ENCODE measurements at places on chromosomes 7 and 10.

DNA sequence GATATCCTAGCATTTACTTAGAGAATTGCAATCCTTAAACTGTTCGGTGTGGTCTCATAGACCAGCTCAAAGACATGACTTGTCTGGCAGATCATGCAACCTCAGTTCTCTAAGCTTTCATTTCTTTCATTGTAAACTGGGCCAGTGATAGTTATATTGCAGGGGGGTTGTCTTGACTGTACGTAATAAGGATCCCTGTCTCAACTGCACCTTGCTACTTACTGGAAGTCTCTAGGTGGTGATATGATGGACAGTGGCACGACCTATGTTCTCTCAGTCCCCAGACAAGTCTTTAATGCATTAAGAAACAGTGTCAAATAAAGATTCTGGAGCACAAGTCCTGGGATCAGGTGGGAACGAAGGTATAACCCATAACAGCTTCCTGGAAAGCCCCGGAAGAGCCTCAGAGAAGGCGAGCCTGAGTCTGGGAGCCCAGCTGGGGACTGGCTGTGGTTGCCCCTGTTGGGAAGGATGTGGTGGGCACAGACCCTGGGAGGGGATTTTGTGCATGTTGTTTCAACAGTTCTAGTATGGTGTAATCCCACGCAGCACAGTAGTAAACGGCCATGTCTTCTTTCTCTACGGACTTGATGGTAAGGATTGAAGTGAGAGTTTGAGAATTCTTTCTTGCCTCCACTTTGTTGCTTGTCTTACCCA, 26.0 kb upstream of the TARP start:
- no peak for DNase-seq

DNA sequence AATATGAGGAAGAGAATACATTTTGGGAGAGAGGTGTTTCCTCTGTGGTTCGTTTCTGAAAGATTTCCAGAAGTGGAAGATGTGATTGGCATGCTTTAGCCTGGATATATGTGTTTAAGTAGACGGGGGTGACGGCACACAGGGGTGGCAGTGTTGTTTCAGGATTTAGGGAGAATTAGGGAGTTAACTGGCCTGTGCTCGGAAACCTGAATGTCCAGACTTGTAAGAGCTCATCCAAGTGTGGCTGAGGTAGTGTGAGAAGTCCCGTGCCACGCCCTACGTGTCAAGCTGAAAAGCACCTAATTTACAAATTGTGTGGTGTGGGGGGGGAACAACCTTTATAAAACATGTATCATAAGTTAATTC, 1.1 kb downstream of the RALA start:
- peak; percentile 52 for DNase-seq

DNA sequence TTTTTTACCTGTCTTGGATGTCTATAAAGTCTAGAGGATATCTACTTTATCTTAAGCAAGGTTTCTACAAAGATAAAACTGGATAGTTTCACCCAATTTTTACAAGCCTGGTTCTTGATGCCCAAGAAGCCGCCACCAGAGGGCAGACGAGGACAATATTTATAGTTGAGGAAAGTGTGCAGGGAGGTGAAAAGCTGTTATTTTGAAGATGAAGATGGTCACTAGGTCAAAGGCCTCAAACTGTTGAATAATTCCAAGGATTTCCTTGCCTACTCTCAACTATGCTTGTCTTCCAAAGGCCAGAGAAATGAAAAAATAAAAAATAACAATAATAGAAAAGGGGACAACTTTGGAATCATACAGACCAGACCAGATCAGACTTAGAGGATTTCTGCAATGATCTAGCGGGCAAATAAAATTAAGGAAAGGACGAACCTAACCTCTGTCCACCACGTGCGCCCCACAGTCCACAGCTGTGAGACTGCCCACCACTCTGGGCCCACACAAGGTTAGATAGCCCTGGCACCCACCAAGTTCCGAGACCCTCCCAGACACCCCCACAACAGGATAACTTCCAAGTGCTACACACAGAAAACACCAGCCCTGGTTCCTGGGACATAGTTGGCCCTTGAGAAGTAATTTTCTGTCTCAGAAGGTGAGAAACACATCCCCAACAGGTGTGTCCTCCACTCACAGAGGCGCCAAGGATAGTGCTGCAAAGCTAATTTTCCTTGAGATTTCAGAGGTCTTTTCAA, 2.8 kb downstream of the PKD1L1 start:
- DNase-seq: peak; percentile 78

DNA sequence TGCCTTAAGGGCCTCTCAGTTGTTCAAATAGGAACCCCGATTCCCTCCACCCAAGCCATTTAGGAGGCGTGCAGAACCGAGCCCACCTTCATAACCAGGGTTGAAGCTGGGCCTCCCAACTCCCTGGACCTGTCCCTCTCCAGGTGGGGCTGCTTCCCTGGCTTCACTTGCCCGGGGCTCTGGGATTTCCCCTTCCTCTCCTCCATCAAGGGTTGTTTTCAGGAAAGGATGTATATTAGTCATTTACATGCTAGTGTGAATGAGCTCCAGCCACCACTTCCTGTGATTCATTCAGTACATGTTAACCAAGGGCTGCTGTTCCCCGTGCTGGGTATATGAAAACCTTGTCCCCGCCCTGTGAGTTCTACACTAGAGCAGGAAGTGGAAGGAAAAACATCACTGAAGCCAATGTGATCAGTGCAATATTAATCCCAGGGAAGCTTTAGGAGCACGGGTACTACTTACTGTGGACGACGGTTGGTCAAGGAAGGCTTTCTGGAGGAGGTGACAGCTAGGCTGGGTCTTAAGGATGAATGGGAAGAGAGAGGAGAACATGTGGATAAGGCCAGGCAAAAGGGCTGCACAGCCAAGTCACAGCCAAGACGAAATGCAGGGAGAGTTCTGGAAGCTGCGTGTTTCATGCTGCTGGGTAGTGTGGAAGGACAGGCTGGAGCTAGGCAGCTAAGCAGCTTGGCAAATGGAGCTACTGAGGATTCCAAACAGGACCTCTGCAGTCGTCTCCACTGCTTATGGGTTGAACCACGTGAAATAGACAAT, 150.1 kb upstream of the SHH start:
- DNase-seq: no peak

DNA sequence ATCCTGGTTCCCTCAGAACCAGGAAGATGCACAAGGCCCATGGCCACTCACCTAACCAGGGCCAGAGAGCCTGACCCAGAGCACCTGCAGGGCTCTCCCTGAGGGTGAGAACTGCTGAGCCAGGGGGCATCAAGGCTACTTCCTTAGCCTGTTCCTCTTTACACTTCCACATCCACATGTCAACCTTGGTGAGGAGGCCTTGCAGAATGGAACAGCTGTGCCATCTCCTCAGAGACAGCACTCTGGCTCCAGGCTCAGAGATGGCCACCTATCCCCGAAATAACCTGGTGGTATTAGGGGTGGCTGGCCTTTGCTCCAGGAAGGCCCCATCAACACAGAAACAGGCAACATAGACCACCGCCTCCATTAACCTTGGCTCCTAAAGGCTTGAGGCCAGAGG, 473.0 kb downstream of the RPS24 start:
- no peak for DNase-seq

DNA sequence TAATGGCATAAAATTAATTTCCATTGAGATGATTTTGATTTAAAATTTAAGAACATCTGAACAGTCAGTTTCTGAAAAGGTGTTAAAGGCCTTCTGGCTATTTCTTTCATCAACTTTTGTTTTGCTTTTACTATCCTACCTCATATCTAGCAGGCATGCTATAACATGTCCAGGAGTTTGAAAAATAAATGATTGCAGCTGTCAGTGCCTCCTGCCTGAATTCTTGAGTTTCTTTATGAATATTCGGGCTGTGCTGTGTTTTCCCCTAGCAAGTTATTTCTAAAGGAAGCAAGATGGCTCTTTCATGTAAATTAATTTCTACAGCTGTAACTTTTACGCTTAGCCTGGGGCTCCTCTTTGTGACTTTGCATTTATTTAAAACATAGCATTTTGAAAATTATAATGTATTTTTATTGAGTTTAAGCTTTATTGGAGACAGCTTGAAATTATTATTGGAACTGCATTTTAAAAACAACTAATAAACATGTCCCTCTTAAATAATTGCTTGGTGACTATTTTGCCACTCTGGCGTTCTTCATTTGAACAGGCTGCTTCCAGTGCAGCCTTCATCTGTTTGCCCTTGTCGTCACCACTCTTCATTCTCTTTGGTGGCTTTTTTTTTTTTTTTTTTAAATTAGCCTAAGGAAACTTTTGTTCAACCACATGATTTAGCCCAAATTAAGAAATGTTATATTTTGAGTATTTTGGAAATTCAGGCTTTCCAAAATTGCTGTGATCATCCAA, 1083.4 kb upstream of the LRRN3 start:
- no peak for DNase-seq

DNA sequence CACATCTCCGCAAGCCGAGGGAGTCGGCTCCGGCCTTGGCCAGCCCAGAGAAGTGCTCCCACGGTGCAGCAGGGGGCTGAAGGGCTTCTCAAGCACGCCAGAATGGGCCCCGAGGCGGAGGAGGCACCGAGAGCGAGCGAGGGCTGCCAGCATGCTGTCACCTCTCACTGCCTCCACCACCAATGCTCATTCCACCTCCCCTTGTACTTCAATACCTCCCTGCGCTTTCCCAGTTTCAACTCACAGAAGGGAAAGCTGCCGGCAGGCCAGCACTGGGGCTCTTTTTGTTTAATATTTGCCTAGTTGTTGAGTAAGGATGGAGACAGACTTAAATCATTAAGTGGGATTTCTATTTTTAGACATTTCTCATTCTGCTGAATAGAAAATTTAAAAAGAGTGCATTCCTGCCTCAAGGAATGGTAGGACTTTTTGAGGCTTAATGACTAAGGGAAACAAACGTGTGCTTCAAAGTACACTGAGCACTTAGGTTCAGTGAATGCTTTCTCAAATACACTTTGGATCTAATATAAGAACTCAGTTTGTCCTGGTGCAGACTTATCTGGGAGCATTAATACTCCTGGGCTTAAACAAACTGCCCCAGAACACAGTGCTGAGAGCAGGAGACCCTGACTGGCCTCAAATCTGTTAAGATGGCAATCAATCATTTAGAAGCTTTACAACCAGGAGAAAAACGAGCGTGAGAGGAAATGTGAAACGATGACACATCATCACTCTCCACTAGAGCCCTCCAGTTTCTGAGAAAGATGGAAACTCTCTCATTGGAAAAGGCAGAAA, 131.2 kb downstream of the RALA start:
- DNase-seq: peak; percentile 72

DNA sequence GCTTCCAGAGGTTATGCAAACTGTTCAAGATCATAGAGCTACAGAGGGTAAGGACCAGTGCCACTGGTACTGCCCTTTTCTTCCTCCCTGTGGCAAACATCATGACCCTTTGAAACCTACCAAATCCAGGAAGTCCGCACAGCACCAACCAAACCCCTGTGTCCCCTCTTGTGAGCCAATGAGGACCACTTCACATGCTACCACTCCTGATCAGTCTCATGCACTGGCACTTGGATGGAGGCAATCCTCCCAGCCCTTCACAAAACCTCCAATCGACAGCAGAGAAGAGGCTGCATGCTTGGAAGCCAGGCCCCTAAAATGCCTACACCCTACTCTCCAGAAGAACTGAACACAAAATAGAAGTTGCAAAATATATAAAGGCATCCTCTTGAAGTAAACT, 248.0 kb downstream of the TNS3 start:
- no peak for DNase-seq

DNA sequence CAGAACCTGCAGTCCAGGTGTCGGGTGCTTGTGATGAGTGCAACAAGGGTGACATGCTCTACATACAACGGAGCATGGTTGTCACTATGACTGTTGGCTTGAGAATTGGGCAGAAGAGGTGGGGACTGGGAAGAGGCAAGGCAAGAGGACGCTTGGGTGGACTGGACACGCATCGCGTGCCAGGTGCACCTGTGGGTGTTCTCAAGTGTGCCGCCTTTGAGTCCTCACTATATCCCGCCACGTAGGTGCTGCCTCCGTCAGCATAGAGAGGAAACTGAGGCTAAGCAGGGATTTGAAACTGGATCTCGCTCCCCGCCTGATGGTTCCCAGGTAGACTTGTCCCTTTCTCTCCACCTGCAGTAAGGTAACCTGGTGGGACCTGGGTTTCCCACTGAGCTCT, 27.2 kb downstream of the CDH23 start:
- no peak for DNase-seq

DNA sequence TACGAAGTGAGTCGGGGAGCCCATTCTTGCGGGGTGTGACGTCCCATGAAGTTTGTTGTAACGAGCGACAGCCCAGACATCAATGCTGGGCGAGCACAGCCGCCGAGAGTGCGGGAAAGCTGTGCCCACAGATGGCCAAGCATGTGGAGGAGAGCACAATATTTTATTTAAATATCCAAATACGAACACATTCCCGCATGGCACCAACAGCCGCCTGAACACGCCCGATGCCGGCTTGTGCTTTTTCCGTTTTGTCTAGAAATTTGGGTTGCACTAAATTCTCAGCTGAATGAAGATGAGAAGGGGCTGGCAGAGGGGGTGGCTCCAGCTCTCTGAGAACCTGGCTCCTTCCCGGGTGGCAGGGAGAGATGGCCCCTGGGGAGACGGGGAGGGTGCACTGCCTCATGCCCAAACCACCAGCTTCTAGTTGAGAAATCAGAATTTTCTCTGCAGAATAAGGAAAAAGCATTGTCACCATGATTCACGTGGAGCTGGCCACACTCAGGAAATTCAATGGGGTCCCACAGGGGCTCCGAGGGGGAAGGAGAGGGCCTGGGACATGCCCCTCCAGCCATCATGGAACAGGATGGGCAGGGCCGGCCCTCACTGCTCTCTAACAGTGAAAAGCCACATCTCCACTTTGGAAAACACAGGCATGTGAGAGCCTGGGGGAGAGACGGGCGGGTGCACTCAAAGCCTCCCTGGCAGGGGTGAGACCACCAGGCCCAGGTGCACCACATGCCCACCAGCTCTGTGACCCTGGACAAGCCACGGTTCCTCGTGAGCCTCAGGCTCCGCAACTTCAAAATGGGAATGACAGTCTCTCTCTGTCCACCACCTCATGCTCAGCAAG, 48.3 kb downstream of the EBF3 start:
- DNase-seq: no peak

DNA sequence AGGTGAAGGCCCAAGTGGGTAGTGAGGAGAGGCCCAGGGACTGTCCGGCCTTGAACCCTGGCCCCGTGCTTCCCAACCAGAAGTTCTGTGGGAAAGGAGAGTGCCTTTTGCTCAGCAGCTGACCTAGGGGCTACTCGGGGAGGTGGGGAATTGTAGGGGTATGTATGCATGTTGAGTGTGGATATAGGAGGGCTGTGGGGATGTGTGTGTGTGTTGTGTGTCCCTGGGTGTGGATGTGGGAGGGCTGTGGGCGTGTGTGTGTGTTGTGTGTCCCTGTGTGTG, 12.2 kb downstream of the EPHB6 start:
- DNase-seq: no peak

DNA sequence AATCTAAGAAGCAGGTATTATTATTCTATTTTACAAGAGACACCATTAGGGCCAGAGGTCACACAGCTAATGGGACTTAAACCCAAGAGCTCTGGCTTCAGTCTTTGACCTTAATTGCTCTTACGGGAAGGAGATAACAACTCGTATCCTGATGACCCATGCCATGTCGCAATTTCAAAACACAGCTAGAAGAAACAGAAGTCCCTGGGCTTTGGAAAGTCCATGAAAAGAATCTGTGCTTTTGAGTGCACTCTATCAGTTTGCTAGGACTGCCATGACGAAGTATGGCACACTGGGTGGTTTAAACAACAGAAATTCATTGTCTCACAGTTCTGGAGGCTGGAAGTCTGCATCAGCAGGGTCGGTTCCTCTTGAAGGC, 247.8 kb upstream of the AOAH start:
- DNase-seq: peak; percentile 47

Data from NCI-H82 (cell line).